ENCODE measurements at places on chromosomes 7 and 10.

DNA sequence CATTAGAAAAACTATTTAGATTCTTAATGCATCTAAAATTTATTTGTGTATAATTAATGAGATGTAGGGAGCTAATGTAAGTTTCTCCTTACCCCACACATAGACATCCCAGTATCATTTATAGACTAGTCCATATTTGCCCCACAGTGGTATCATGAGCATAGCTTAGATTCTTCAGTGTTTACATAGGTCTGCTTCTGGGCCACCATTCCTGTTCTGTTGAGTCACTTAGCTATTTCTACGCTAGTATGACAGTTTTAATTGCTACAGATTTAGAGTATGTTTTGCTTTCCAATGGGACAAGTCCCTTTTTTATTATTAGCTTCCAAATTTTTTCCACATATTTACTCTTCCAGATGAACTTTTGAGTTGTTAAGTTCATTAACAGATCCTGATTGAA is 69.4 kb downstream of the MCMBP start:
- DNase-seq: no peak

DNA sequence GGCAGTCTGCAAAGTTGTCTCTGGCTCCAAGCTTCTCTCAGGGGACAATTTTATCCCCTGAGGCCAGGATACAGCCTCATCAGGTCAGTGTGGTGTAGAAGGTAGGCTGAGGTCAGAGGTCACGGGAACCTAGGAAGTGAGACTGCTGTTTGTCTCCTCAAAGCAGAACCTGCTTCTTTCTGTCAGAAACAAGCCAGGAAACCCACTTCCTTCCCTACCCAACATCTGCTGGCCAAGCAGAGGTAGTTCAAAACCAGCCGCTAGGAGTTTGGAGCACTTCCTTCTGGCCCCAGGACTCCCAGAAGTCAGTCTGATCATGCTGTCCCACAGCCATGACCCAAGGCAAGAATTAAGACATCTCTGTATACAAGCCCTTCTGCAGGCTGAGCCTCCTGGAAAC is 12.2 kb downstream of the CLRN3 start:
- DNase-seq: peak; percentile 76

DNA sequence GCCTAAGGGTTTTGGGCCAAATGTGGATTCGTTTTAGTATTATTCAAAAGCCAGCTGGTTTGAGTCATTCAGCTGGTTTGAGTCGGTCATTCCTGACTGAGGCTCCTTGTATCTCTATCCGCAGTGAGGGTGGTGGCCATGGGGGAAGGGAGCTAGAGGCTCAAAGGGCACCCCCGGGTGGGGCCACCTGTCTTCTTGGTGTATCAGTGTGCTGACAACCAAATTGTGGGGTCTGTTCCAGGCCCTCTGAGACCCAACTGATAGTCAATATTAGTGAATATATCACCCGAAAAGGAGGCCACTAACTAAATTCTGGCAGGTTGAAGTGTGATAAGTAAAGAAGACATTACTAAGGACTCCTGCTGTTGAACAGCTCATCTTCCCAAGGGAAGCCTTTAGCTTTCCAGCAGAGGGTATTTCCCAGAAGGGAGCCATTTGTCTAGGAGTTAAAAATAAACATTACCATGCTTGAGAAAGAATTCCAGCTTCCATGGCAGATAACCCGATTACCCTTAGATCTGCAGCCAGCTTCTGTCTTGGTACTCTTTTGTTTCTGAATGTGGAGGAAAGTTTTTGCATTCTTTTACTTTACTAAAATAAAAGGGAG is 29.9 kb upstream of the DDX50 start:
- no peak for DNase-seq

- no peak for DNase-seq
Measured at GRCh38 chr7:137970253-137970975, 31.5 kb downstream of the CREB3L2 start.

DNA sequence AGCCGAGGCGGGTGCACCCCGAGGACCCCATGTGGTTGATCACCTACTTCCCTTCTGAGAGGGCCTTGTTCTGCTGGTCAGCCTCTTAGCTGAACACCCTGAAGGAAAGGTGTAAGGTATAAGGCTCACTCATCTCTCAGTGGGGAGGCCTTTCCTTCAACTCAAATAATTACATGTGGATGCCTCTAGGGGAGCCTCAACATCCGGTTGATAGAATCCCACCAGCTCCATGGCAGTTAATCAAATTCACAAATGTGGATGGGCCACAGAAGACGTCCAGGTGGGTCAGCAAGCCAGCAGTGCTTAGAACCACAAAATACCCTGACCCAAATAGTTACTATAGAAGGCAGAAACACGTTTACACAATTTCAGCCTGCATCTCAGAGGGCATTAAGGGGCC is 37.7 kb upstream of the ZNF32 start:
- DNase-seq: no peak
